Occipital lobe (tissue), 3 donors: ENCODE measurements at places on chromosomes 13 and 19. TPM values are rescaled to one million over a fixed set of nuclear protein-coding genes. Genes with fewer than 3 reads are reported as not detected.

DNA sequence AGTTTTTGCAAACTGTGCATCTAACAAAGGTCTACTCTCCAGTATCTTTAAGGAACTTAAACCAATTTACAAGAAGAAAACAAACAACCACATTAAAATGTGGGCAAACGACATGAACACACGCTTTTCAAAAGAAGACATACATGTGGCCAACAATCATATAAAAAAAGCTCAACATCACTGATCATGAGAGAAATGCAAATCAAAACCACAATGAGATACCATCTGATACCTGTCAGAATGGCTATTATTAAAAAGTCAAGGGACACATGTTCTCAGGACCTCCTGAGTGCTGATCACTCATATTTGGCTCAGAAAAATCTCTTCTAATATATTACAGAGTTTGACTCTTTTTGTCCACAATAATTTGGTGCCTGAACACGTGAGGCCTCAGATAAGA is 14.2 kb upstream of the LILRB1 start:
- DNase-seq = no peak

DNA sequence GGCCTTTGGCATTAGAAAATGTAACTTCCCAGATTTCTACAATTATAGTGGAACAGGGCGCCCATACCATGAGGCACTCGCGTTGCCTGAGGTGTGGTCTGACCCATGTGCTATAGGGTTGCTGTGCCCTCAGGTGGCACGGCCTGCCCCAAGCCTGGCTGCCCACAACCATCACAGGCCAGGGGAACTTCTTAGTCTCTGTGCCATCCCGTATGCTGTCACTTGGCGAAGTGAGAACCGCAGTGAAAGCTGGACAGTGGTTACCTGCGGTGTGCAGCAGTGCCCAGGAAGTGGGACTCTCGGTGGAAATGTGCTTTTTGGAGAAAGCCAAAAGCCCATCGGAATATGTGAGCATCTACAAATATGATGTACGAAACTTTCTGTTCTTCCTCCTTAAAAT is 88.2 kb upstream of the GPR183 start:
- no peak for DNase-seq

DNA sequence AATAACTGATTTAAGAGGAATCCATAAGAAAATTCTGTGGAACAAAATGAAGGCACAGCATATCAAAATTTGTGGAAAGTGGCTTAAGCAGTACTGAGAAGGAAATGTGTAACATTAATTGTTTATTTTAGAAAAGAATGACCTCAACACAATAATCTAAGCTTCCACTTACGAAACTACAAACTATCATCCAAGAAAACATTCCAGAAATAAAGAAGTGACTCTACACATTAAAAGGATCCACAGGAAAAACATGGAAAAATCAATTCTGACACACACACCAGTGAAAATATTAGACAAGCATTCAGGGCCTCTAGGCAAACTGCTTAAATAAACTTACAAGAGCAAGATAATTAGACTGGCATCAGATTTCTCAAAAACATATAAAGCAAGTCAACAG is 14.0 kb downstream of the EXOSC8 start:
- DNase-seq = no peak

The SERPINE3 gene
- 0.16 TPM for total RNA-seq

The TMEM255B gene
- total RNA-seq = under 0.01 TPM

The RNF17 gene
- total RNA-seq = not detected
